GM12864 (cell line): ENCODE measurements at places on chromosomes 13 and 19.
A peak's percentile ranks its signal among the peaks of the same experiment; 100 is the strongest.

DNA sequence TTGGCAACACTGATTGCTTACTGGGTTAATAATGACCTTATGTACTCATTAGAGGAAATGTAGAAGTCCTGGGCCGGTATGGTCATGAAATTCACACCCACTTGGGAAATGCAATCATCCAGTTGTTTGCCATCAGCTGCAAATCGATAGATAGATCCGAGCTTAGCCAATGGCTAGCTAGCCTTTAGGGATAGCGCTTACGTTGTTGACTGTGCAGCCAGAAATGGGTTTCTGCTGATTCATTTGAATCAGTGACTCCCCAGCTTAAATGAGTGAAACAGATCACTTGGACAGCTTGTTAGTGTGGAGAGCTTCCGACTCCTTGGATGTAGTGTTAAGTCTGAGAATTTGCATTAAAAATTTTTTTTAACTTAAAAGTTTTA lies 11.8 kb downstream of the IL17D start:
- DNase-seq = no peak

DNA sequence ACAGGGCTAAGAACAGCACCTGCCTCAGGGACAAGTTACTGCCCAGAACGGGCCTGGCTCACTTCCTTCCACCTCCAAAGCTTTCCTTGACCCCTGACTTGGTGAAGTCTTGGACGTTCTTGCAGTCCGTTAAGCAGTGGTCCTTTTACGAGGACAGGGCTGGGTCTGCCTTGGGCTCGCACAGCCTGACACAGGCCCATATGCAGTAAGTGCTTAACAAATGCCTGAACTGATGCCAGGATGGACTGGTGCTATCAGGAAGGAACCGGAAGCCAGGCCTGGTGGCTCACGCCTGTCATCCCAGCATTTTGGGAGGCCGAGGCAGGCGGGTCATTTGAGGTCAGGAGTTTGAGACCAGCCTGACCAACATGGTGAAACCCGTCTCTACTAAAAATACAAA lies 1.8 kb upstream of the PLK5 start:
- no peak for DNase-seq

DNA sequence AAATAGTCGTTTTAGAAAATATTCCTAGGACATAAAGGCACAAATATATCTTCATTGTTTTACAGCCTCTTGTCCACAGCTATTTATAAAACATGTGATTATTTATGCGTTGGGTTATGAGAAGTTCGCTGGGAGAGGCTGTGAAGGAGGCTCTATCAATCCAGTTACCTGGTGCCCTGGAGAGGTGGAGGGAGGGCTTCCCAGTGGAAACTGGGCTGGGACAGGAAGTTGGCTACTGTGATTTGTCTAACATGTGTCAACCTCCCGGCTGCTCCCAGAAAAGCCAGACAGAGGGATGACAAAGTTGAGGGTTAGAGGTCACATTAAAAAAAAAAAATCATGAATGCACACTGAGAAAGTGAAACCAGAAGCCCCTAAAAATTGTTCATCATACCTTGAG lies 346.5 kb downstream of the ZNF536 start:
- no peak for DNase-seq

DNA sequence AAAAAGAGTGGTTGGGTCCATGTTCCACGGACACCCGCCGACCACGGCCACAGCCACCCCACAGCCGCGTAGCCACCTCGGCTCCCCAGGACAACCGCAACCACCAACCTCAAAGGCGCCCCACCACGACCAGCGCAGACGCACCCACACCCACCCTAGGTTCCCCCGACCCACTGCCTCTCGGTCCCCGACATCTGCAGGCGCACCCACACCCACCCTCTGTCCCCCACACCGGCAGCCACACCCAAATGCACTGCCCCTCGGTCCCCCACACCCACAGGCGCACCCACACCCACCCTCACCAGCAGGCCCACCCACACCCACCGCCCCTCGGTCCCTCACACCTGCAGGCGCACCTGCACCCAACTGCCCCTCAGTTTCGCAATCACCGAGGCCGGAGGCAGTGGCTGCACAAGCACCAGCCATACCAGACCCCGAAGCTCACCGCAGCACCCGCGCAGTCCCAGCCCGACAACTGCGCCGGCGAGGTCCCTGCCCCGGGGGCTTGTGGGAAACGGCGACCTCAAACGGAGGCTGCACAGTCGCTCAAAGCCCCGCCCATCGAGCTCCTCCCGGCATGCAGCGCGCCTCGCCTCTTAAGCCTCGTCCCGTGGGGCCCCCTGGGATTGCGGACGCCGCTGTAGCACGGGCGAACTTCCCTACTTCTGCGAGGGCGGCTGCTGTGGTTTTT lies 18.3 kb downstream of the ZNF77 start:
- DNase-seq = no peak

DNA sequence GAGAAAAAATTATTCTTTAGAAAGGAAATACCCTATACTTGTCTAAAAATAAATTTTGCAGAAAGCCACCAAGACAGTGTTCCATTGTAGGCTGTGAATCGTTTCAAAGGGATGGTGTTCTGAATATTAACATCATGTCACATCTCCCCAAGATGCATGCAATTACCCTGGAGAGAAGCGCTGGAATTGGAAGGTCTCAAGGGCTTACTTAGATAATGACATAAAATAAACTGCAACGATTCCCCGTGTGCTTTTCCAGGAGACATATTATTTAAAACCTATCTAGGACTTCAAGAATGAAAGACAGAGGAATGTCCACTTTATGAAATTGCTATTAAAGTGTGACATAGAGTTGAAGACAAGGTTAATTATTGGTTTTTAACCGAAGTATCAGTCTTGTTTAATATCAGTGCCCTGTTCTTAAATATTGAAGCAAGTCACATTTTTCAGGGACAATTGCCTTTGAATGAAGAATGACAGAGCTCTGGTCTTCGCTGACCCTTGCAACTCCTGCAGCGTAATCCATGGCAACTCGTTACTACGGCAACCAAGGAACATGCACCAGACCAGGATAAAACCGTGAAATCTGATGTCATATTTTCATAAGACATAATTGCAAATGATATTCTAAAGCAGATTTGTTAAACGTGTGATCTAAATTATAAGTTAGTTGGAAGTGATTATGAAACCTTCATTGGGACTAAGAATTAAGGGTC lies 91.7 kb downstream of the EFNB2 start:
- DNase-seq = no peak

DNA sequence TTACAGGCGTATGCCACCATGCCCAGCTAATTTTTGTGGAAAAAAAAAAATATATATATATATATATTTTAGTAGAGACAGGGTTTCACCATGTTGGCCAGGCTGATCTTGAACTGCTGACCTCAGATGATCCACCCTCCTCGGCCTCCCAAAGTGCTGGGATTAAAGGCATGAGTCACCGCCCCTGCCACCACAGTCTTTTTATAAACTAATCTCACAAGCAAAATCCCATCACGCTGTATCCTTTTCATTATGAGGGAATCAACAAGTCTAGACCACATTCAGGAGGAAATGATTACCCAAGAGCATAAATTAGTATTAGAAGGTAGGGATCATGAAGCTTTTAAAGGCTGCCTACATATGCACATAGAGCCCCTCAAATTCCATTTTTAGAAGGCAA lies 210.6 kb upstream of the NBEA start:
- no peak for DNase-seq

- DNase-seq = no peak
Observed at GRCh38 chr19:45569619-45570421, 14.8 kb downstream of the OPA3 start.

DNA sequence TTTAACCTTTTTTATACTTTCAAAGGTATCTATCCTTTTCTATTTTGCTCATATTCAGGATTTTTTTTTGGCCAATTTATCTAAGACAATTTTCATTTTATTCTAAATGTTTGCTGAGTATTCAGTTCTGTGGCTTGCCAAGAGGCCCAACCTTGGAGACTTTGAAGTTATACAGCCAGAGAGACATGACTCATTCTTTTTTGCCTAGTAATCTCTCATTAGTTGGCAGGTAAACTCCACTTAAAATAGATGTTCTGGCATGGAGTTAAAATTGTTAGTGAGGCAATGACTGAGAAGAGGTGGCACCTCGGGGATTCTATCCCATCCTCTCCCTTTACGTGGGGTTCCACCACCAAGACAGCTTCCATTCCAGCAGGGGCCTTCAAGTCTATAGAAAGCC lies 213.8 kb downstream of the KCTD12 start:
- DNase-seq = no peak

DNA sequence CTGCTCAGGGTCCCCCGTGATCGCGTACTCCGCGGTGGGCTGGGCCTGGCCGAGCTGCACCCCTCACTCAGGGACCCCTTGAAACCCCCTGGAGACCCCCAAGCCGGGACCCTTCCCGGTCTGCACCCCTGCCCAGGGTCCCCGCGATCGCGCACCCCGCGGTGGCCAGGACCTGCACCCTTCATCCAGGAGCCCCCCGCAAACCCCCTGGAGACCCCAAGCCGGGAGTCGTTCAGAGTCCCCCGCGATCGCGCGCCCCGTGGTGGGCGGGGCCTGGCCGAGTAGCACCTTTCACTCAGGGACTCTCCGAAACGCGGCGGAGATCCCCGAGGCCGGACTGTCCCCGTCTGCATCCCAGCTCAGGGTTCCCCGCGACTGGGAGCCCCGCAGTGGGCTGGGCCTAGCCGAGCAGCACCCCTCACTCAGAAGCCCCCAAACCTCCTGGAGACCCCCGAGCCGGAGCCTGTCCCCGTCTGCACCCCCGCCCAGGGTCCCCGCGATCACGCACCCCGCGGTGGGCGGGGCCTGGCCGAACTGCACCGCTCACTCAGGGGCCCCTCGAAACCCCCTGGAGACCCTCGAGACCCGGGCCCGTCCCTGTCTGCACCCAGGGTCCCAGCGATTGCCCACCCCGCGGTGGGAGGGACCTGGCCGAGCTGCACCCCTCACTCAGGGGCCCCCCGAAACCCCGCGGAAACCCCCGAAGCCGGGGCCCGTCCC lies 748 bp downstream of the LMNB2 start:
- DNase-seq = no peak

- DNase-seq = no peak
Observed at GRCh38 chr19:44640518-44640917, 3.2 kb upstream of the PVR start.

GRCh38 chr13:22126433-22127021 lies 455.7 kb downstream of the FGF9 start:
- DNase-seq = peak; percentile 35

GRCh38 chr13:59745392-59745788 lies 418.3 kb downstream of the DIAPH3 start:
- no peak for DNase-seq

- peak; percentile 39 for DNase-seq
Observed at GRCh38 chr19:34430738-34431625, 2.8 kb downstream of the UBA2 start.

- no peak for DNase-seq
Observed at GRCh38 chr19:12996406-12997094, 1.3 kb downstream of the NFIX start.

GRCh38 chr13:36915106-36915505 lies 4.9 kb downstream of the SMAD9 start:
- no peak for DNase-seq

DNA sequence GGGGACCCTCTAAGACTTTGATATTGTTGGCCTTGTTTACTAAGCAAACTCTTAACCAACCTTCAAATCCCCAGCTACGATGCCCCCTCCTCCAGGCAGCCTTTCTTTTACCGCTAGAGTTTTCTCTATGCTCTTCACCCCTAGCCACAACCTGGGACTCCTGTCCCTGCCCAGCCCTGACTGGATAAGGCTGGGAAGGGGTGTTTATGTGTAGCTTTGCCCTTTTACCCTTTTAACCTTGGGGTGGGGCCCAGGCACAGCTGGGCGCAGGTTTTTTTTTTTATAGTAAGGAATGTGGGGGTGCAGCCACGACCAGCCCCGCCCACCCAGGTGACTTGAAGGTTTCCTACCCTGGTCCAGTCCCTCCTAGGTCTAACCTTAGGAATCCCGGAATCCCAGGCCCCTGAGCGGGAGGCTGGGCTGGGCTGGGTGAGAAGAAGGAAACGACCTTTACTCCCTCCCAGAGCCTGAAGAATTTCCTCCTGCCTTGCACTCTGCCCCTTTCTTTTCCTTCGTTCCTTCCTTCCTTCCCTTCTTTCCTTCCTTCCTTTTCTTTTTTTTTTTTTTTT lies 12.2 kb downstream of the TJP3 start:
- no peak for DNase-seq

- DNase-seq = no peak
Observed at GRCh38 chr19:10998666-10999065, 37.8 kb downstream of the SMARCA4 start.

GRCh38 chr19:38250821-38251563 lies 5.2 kb downstream of the PPP1R14A start:
- DNase-seq = no peak

DNA sequence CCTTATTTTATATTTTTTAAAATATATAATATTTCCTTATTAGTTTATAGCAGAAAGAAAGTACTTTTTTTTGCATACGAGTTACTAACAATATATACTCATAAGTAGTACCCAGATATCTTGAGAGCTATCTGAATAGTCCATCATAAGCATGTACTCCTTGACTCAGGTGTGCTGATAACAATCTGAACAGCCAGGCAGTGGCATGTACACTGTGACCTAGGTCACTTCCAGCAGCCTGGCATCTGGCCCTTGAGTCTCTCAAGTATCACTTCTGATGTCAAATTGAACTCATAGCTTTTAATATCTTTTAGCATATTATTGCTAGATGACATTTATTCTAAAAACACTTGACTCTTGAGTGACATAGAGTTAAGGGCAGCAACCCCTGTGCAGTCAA lies 1576.7 kb downstream of the SLITRK1 start:
- DNase-seq = no peak

GRCh38 chr19:1469255-1470054 lies 9.6 kb downstream of the C19orf25 start:
- DNase-seq = no peak

DNA sequence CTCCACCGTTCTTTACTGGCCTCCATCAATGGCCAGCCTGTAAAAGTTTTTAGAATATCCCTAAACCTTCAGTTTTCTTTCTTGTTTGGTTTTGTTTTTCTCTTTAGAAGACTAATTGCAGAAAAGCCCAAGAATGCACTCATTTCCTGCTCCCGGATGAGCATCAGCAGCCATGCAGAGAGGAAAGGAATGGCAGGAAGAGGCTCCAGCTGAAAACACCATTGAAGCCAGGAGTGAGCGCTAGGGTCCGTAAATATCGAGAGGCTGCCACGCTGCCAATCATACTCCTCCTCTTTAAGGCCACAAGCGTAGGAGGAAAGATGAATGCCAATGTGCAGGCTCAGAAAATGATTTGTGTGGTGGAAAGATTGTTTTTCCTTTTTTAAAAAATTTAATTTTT lies 57.4 kb upstream of the UBE2L5 start:
- DNase-seq = no peak

DNA sequence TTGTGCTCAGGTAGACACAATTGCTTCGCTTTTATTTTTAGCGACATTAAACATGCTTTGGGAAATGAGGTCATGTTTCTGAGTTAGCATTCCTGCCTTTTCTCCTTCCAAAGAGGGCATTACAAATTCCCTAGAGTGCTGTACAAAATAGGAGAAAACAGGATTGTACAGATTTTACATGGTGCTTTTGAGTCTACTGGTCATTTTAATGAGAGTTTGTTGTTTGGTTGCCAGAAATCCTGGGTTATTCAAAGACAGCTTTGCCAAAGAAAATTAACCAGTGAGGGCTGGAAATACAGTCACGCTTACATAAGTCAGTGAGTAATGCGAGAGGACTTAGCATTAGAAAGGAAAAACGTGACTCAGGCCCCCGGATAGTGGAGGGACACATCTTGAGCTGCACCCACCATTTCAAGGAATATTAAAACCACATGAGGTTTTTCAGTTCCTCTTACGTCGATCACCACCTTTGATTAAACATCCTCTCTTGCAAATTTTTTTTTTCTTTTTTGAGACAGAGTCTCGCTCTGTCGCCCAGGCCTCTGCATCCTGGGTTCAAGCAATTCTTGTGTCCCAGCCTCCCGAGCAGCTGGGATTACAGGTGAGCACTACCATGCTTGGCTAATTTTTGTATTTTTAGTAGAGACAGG lies 55.4 kb downstream of the SACS start:
- peak; percentile 79 for DNase-seq
